ENCODE measurements at places on chromosomes 4 and X.

DNA sequence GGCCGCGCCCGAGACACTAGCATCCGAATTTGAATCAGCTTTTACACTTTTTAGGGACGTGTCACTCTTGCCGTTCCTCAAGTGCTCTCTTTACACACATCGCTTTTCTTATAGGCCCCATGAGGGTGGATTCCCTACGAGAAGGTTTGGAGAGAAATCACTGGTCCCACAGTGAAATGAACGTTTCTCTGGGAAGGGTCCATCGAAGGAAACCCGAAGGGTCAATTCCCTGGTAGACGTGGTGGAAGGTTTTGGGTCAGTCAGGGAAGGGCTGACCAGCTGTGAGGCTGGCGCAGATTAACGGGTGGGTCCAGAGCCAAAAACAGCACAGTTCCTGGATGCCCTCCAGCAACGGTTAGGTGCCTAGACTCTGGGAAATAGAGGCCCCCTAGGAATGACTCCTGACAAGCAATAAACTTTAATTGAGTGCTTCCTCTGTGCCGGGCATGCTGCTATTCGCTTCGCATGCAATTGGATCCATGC, 35.9 kb downstream of the ETDC start:
- no peak for DNase-seq

GRCh38 chr4:76611616-76612207, 176.7 kb downstream of the SHROOM3 start:
- DNase-seq, result no peak

GRCh38 chr4:179196511-179196910, 1754.3 kb upstream of the AGA start:
- DNase-seq, result no peak

- DNase-seq, result no peak
Measured at GRCh38 chrX:40015693-40016092, 82.1 kb downstream of the BCOR start.

- no peak for DNase-seq
Measured at GRCh38 chr4:138105331-138105730, 136.8 kb downstream of the SLC7A11 start.

GRCh38 chr4:40265910-40266274, 69.1 kb downstream of the RHOH start:
- no peak for DNase-seq

DNA sequence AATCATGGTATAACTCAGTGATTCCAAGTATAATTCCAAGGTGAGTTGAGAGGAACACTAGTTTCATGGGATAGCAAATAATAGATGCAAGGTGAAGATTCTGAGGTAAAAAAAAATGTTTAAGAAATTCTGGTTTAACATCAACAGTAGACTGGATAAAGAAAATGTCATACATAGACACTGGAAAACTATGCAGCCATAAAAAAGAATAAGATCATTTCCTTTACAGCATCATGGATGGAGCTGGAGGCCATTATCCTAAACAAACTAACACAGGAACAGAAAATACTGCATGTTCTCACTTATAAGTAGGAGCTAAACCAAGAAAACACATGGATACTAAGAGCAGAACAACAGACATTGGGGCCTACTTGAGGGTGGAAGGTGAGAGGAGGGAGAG, 54.6 kb upstream of the LEF1 start:
- DNase-seq, result no peak

- DNase-seq, result no peak
Measured at GRCh38 chr4:70392057-70392776, 5.5 kb upstream of the OPRPN start.

DNA sequence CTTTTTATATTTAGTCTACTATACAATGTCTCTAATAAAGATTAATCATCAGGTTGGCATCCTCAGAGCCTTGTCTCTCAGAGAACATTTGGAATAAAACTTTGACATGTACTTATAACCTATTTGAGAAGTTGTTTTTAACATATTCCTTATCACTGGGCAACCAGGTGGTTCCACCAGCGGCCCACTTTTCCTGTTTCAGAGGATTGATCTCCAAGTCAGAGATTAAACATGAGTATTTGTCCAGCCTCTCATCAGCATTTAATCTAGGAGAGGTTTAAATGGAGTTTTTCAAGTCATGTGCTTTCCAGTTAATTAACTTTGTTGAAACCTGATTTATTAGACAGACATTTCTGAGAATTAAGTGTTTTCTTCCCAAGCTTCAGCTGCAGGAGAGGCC, 345.5 kb downstream of the GRXCR1 start:
- DNase-seq, result no peak

GRCh38 chrX:29858714-29859113, 356.6 kb upstream of the MAGEB2 start:
- no peak for DNase-seq

DNA sequence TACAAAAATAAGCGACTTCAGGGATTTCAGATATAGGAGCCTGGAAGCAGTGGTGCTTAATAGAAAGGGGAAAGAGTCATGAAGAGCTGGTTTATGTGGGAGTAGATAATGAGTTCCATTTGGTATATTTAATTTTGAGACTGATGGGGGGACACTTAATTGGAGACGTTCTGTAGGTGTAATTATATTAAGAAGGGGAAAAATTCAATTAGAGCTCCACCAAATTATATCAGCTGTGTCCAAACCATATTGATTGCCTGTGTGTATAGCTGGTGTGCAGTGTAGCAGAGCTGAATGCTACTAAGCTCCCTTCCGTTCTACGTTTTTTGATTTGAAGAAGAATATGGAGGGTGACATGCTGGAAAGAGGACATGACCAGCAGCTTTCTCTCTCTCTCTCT, 282.3 kb downstream of the DMD start:
- no peak for DNase-seq

GRCh38 chr4:101649790-101650515, 140.6 kb upstream of the BANK1 start:
- no peak for DNase-seq

- DNase-seq, result no peak
Measured at GRCh38 chr4:105637408-105638176, 70.9 kb downstream of the INTS12 start.

GRCh38 chrX:153688071-153688470, 345 bp downstream of the SLC6A8 start:
- DNase-seq, result no peak

- DNase-seq, result no peak
Measured at GRCh38 chr4:182475539-182475938, 232.3 kb downstream of the TENM3 start.

DNA sequence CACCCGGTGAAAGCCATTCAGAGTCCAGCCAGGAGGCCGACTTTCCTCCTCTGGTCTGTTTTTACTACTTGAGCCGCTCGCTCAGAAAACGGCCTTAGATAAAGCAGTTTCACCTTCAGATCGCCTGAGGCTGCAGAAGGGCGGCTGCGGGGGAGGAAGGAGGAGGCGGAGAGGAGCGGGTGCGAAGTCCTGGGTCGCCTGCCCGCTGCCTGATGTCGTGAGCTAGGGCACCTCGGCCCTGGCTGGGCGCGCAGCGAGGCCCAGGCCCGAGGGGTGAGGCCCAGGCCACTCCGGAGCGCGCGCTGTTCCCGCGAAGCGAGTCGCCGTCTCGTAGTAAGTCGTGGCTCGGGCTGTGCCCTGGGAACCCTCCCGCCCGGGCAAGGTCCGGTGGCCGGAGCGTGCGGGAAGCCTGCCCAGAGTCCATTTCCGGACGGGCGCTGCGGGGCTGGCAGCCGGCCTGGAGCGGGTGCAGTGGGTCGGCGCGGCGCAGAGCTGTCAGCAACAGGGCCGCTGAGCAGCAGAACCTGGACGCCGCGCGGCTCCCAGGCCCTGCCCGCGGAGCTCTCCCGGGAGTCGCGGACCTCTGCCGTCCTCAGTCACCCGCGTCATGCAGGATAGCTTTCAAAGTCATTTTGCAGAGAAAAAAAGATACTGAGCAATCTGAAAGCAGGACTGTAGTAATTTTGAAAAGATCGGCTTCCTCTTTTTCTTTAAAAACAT, 18.6 kb downstream of the TRIM2 start:
- no peak for DNase-seq

- no peak for DNase-seq
Measured at GRCh38 chrX:142204522-142205433, at the start of gene MAGEC2. MAGEC2 (minus strand) TSS chrX:142205290; CDS start chrX:142203987, 1,303 bp downstream.

DNA sequence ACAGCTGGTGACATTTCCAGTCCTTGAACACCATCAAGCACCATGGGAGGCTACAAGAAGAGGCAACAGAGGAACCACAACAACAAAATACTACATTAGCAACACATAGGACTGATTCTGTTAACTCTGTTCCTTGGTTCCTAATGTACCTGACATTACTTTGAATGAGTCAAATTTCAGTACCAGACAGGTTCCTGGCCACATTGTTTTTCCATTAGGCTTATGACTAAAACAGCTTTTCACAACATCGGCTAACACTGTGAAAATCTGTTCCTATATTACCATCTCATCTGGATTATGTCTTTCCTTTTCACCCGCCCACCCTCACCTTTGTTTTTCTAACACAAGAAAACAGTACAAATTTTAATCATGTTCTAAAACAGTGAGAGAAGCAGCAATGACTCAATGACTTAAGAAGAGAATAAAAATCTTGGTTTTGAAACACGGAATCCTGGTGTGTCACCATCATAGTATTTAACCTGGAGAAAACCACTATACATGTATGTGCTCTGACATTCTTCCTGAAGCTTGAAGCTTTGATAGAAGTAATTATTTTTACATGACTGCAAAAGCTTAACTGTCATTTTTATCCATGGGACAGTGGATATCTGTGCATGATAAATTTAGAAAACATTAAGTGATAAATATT, 143.9 kb downstream of the SCFD2 start:
- DNase-seq, result no peak

DNA sequence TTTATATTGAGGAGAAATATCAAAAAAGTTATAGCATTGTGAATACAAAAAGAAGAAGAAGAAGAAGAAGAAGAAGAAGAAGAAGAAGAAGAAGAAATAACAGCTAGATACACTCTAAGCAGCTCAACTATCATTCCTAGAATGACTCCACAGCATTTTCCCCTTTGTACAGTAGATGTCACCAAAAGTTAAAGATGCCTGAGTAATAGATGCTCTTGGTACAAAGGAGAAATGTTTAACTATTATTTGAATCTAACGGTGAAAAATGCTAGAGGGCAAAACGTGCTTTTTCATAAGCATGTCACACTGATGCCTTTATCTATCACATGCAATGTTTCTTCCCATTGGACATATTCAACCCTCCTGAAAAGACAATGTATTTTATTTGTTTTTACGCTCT, 178.4 kb upstream of the GPRIN3 start:
- DNase-seq, result no peak

GRCh38 chr4:157291071-157291470, 70.5 kb downstream of the GRIA2 start:
- no peak for DNase-seq

DNA sequence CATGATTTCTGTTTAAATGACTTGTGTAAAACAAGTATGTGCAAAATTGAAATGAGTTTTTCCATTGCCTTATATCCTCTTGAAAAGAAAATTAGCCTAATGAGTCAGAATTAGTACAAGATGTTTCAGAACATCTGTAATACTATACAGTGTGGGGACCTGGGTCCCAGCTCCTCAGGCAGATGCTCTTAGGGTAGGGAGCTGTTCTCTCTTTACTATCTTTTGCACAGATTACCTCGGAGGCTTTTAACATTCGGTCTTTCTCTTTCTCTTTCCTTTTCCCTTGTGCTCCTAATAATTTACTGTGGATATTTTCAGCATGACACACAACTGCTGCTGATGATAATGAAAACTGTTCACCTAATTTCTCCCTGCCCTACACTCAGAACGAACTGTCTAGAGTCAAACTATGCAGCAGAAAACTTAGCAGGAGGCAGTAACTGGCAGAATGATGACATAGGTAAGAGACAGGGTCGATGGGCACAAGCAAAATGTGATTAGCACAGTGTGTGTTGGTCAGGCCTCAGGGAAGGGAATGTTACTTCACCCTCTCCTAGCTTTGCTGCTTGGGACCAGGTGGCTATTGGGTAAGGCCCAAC, 455.3 kb downstream of the PDHA2 start:
- no peak for DNase-seq

- DNase-seq, result no peak
Measured at GRCh38 chrX:46648660-46649059, 75.1 kb downstream of the CHST7 start.

- DNase-seq, result no peak
Measured at GRCh38 chrX:133923113-133923512, 62.3 kb downstream of the GPC3 start.

- DNase-seq, result no peak
Measured at GRCh38 chr4:165152527-165152926, 39.9 kb upstream of the TMEM192 start.

- DNase-seq, result no peak
Measured at GRCh38 chrX:1485033-1485432, 32.3 kb upstream of the ASMTL start.

DNA sequence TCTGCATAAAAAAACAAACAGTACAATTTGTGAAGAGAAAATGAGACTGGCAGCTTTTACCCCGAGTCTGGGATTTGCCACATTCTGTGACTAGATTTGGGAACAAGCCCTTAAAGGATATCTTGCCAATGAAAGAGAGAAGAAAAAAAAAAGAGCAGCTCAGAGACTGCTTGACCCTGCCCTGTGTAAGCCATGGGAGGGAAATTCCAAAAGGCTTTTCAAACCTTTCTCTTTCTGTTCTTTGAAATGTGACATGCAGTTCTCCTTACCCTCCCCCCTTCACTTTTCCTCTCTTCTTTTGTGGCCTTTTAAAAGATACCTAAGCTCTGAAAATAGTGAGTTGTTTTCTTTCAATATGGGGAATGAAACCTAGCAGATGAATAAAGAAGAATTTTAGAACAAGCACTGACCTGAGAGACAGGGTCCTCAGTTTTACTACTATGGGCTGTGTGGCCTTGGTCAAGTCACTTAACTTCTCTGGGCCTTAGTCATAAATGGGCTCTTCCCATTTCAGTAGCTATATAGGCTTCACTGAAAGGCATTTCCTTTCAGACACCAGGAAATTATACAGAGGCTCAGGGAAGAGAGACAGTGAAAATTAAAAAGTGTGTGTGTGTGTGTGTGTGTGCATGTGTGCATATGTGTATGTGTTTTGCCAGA, 5.1 kb downstream of the CCDC160 start:
- no peak for DNase-seq

Measured in stimulated activated CD8-positive, alpha-beta memory T cell treated with anti-CD3 and anti-CD28 coated beads, Interleukin-2, amount 100 ng/mL, for 48 hours (primary cell).